ENCODE measurements at places on chromosomes 12 and 14. TPM values are rescaled to one million over a fixed set of nuclear protein-coding genes. Genes with fewer than 3 reads are reported as not detected.

DNA sequence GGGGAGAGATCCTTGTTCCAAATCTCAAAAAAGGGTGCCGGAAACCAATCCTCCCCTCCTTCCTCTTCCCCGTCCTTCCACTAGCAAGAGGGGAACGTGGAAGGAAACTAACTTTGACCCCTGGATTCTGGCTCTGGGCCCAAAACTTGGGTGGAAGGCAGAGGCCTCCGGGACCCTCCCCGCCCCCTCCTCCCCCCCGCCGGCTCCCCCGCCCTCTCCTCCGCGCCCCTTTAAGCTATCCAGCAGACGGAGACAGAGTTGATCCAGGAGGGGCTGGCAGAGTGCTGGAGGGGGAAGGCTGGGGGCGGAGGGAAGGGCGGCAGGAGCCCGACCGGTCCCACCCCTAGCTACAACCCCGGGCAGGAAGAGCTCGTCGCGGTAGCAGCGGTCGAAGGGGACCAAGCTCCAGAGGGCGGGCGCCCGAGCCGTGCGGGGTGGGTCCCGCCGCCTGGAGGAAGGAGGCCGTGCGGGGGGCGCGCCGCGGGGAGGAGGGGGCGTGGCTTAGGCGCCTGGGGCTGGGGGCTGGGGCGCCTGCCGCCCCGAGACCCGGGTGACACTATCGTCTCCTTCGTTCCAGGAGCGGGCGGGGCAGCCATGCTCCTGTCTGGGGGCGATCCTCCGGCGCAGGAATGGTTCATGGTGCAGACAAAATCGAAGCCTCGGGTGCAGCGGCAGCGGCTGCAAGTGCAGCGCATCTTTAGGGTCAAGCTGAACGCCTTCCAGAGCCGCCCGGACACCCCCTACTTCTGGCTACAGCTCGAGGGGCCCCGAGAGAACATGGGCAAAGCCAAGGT lies at the start of gene NYNRIN:
Gene NYNRIN, plus strand, starts transcription at position 351 of the 794 bp plus-strand sequence. Its CDS starts 244 bp downstream, at position 595.
- no peak for DNase-seq

GRCh38 chr12:113831476-113831875 lies 134.6 kb downstream of the RBM19 start:
- DNase-seq: no peak

DNA sequence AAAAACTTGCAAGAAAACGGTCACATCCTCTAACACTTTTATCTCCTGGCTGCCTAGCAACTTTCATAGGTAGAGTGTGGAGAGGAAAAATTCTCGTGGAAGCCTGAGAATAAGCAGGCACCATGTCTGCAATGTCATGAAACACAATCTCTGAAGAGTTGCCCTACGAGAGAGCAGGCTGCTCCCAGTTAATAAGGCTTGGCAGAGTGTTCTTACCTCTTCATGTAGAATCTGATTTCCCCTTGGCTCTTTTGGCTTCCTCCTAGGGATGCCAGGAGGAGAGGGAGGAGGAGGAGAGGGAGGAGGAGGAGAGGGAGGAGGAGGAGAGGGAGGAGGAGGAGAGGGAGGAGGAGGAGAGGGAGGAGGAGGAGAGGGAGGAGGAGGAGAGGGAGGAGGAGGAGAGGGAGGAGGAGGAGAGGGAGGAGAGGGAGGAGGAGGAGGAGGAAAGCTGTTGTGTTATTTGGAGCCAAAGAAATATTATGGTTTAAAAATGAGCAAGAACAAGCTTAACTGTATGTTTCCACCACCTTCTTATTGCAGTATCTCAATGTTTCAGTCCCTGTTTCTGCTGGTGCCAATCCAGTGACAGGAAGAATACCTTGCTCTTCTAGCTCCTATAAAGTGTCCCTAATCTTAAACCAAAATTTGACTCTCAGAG lies 52.9 kb downstream of the EGLN3 start:
- DNase-seq: no peak

GRCh38 chr12:130049666-130050065 lies 112.6 kb upstream of the FZD10 start:
- DNase-seq: no peak

The PLCZ1 gene
- total RNA-seq: not detected

- DNase-seq: no peak
Observed at GRCh38 chr12:3200032-3200617, 122.9 kb downstream of the TSPAN9 start.

DNA sequence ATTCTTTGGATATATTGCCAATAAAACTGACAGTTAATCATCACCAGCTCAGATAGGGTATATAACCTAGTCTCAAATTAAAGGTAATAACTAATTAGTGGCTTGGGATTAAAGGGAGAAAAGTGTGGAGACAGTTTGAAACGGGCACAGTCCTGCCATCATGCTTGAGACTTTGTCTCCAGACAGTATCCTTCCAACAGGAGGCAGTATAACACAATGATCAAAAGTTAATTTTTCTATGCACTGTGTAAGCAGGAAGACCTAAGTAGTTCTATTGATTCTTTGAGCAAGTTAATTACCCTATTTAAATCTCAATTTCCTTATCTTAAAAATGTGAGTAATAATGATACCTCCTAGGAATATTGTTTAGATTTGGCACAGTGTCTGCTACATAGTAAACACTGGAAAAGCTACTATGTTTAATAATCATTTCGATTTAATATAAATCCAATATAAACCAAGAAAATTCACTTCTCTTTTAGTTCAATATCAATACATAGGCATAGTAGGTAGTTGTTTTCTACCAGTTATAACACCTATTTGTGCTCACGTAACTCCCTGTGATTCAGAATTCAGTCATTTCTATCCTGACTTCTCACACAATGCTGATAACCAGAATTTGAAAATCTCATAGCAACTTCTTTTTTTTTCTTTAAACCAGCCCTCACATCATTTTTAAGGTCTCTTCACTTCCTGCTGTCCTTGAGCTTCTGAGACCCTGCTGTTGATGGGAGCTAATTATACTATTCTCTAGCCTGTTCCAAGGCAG lies 53.7 kb downstream of the GALNT4 start:
- DNase-seq: no peak

The PROX2 gene
- not detected for total RNA-seq

The RFX4 gene
- total RNA-seq: not detected

The OR6C2 gene
- total RNA-seq: not detected

The RBP5 gene
- not detected for total RNA-seq

DNA sequence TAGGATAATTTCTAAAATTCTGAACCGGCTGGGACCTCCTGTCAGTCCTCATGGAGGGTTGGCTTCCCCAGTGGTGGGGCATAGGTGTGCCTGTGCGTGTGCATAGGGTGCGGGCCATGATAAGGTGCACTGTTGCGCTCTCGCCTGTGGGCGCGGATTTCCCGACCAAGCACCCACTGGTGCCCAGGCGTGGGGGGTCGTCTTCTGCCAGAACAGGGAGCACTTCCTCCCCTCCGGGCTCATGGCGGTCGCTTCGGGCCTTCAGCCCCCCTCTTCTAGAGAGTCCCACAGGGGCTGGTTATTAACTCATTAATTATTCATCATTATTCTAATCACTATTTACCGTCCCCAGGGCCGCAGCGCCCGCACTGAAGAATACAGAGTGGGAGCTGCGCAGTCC lies 2.8 kb downstream of the C1QL4 start:
- no peak for DNase-seq

GRCh38 chr12:114213055-114213581 lies 192.8 kb downstream of the TBX5 start:
- no peak for DNase-seq

The NGB gene
- total RNA-seq: not detected

GRCh38 chr12:30996752-30997151 lies 70.2 kb downstream of the TSPAN11 start:
- no peak for DNase-seq

- no peak for DNase-seq
Observed at GRCh38 chr12:121326996-121327674, 25.1 kb downstream of the ANAPC5 start.

DNA sequence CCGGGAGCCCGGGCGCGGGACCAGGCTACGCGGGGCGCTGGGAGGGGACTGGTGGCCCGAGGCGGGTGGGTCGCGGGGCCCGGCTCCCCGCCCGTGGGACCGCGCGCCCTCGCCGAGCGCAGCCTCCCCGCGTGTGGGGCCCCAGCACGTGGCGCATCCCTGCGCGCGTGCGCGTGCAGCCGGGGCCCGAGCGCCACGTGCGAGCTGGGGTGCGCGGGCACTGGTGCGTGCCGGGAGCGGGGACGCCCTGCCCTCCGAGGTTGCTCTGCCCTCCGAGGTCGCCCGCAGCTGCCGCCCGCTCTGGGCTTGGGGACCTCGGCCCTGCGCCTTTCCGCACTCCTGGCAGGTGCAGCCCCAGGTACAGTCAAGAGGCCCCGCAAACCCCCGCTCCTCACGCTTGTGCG lies 365 bp upstream of the CCDC88C start:
- no peak for DNase-seq

- no peak for DNase-seq
Observed at GRCh38 chr12:53145383-53146260, 34.9 kb upstream of the ZNF740 start.

GRCh38 chr14:104976198-104977007 lies 1.8 kb downstream of the AHNAK2 start:
- no peak for DNase-seq

GRCh38 chr12:12439636-12440035 lies 82.8 kb downstream of the BORCS5 start:
- DNase-seq: no peak

GRCh38 chr12:114747012-114747858 lies 63.3 kb upstream of the TBX3 start:
- no peak for DNase-seq

GRCh38 chr12:29710104-29710503 lies 73.6 kb downstream of the TMTC1 start:
- no peak for DNase-seq

GRCh38 chr14:90785471-90785870 lies 30.8 kb downstream of the TTC7B start:
- DNase-seq: no peak

The ART4 gene
- not detected for total RNA-seq

GRCh38 chr14:33911046-33911445 lies 39.8 kb downstream of the EGLN3 start:
- DNase-seq: no peak

The CINP gene
- 32.6 TPM for total RNA-seq

- no peak for DNase-seq
Observed at GRCh38 chr14:39315859-39316444, 82.2 kb downstream of the MIA2 start.

- no peak for DNase-seq
Observed at GRCh38 chr14:95044463-95045105, 112.7 kb downstream of the DICER1 start.

- no peak for DNase-seq
Observed at GRCh38 chr12:91091916-91092715, 19.2 kb downstream of the LUM start.

DNA sequence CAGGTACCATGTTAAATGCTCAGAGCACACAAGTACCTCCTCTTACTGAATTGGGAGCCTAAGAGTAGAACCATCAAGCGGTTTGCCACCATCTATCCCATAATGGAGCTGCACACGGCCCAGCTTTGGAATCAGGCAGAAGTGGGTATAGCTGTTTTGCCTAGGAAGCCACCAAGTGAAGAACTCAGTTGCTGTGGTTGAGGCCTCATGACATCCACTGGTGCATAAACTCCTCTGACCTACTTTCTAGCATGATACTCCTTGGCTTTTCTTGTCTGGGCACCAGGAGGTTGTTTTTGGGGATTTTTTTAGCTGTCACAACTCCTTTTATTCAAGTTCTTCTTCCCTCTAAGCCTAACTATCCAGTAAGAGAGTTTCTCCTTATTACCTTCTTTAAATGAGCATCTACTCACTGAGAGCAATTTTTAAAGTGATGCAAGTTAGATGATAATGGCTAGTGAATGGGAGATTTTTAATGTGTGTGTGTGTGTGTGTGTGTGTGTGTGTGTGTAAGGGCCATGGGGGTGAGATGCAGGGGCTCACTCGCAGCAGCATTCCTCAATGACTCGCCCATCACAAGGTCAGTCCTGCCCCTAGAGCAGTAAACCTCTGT lies 20.9 kb upstream of the KRAS start:
- DNase-seq: no peak

GRCh38 chr14:60848066-60848465 lies 113.5 kb downstream of the MNAT1 start:
- no peak for DNase-seq

The LIN7A gene
- 1.3 TPM for total RNA-seq

DNA sequence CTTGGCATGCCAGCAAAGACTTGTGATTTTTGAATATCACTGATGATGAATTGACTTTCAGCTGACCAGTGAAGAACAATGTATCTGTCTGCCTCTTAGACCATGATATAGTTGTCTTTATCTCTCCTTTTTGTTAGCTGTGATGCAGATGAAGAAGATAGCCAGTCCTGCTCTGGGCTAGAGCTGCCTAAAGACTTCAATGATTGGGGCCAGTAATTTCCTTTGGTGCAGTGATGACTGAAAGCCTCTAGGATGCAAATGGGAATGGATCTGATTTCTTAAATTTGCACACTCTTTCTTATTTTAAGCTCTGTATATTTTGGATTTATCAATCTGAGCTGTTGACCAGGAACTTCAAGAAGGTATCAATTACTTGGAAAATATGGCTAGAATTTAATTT lies at the start of gene TAS2R9:
Gene TAS2R9, minus strand, starts transcription at position 101 of the 400 bp plus-strand sequence. Its CDS starts 93 bp downstream, at position 8.
- DNase-seq: no peak

The SDR9C7 gene
- not detected for total RNA-seq

DNA sequence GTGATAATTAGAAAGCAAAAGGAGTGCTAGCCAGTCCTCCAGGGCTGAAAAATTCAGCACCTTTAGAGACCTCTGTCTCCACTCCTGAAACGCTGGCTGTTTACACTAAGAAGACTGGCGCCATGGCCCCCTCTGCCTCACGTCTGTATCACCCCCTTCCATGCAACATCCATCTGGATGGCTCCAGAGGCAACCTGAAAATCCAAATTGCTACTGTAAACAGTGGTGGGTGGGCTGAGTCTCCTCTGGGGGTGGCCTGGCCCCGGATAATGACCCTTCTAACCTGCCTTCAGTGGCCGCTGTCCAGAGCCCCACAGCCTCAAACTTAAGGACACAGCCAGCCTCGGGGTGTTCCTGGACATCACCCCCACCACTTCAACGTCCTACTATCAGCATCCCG lies 1.4 kb downstream of the PRKD1 start:
- no peak for DNase-seq

The POTEM gene
- not detected for total RNA-seq

The LRP6 gene
- total RNA-seq: 15.2 TPM

DNA sequence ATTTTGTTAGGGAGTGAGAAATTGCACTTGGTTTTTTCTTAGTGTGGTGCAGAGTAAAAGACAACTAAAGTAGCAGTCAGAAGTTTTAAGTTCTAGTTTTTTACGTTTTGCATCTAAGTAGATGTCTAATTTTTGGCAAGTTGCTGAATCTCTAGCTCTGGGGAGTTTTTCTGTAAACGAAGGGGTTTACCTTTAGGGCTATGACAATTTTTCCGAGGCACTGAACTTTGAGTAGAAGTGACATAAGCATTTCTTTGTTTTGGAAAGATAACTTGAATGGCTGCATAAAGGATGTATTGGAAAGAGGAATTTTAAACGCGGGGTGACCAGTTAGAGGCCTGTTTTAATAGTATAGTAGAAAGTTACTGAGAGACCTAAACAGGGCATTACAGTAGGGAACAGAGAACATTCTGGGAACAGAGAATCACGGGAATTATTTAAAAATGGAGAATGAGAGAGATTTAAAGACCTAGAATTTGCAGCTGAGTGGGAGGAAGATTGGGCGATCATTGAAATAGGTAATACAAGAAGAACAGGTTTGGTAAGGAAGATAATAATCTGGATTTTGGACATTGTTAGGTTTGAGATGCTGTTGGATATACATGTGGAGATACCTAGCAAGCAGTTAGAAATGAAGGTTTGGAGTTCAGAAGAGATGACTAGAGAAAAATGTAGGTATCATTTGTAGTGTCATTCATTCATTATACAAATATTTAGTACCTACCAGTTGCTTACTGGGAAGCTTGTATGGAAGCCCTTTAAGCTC lies 1.2 kb downstream of the ZNF410 start:
- no peak for DNase-seq

The FOXM1 gene
- 12.2 TPM for total RNA-seq
